ENCODE measurements at places on chromosomes 2 and 18.

DNA sequence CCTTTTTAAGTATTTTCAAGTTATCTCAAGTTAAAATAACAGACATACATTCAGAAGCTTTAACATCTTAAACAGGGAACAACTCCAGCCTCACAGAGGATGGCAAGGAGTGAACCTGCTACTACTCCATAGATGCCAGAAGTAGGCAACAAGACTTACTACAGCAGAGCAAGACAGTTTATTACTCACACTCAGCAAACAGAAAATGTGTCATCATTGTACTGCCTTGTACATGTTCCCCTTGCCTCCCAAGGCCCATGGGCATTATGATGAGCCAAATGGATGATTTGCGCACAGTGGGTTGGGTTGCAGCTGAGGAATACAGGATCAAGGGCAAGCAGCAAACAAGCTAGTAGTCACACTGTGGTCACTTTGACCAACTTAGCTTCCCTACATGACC lies 80.6 kb upstream of the VRK2 start:
- DNase-seq, result no peak

GRCh38 chr2:33051586-33052360 lies 105.0 kb downstream of the LTBP1 start:
- no peak for DNase-seq

DNA sequence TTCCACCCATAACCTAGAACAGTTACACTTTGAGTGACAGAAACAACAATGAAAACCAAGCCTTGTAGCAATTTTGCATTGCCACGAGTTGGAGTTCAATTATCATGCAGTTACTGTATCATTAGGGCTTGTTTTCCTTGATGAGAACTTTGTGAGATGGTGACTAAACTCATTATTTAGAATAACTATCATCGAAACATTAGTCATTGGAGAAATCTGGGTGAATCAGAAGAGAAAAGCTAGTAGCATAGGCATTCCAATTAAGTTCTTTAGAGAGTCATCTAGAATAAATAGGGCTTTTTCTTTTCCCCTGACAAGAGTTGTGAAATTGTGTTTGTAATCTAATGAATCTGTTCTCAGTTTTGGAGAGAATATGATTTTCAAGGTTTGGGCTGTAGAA lies 122.8 kb upstream of the DOCK10 start:
- DNase-seq, result no peak

GRCh38 chr18:59885579-59886163 lies 14.1 kb upstream of the PMAIP1 start:
- DNase-seq, result no peak

- DNase-seq, result no peak
Observed at GRCh38 chr2:44596537-44597320, 235.0 kb downstream of the CAMKMT start.

- no peak for DNase-seq
Observed at GRCh38 chr18:25590456-25590855, 238.5 kb upstream of the ZNF521 start.
